Activated CD4-positive, alpha-beta T cell treated with anti-CD3 and anti-CD28 coated beads, Interleukin-2, amount 10 ng/mL, durations not matched to agents 24 days and 14 days (primary cell): ENCODE measurements at places on chromosomes 2 and 18.

GRCh38 chr2:235678712-235679111 lies 184.9 kb downstream of the AGAP1 start:
- no peak for DNase-seq

DNA sequence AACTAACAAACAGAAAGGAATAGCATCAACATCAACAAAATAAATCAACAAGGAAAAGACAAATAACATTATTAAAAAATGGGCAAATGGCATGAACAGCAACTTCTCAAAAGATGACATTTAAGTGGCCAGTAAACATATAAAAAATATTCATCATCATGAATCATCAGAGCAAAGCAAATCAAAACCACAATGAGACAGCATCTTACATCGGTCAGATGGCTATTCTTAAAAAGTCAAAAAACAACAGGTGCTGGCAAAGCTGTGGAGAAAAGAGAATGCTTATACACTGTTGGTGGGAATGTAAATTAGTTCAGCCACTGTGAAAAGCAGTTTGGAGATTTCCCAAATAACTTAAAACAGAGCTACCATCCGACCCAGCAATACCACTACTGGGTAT lies 327.1 kb downstream of the CMPK2 start:
- no peak for DNase-seq

- DNase-seq, result no peak
Measured at GRCh38 chr2:189171956-189172609, 7.5 kb downstream of the COL5A2 start.

GRCh38 chr2:240651185-240651584 lies 25.9 kb downstream of the GPR35 start:
- no peak for DNase-seq

DNA sequence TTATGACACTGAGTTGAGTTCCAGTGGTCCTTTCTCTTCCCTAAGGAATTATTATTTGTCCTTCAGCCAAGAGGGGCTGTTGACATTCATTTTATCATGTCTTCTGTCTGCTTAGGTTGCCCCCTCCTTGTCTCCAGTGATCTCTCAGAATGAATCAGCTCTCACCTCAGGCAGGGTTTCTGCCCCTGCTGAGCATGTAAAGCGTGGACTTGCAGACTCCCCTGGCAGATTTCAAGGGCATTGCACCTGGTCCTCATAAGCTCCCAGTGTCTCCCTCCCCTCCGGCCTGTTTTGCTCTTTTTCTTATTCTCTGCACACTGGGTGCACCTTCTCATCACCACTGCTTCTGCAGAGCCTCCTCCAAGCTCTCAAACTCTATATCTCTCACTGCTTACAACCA lies 188.4 kb downstream of the KCNS3 start:
- no peak for DNase-seq

DNA sequence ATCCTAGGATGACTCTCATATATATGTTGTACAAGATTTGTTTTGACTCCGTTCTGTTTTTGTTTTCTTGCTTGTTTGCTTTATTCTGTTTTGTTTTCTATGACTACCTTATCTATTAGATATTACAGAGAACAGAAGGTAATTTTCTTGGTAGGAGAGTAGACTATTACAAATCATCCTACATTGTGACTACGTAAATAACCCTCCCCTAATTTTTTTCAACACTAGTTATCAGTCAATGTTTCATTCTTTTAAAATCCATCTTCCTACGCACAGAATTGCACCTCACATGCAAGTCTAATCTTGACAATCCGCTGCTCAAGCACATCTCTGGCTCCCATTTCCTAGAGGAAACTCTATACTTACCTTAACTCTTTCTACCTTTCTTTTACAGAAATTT lies 792.3 kb upstream of the PIK3C3 start:
- no peak for DNase-seq

DNA sequence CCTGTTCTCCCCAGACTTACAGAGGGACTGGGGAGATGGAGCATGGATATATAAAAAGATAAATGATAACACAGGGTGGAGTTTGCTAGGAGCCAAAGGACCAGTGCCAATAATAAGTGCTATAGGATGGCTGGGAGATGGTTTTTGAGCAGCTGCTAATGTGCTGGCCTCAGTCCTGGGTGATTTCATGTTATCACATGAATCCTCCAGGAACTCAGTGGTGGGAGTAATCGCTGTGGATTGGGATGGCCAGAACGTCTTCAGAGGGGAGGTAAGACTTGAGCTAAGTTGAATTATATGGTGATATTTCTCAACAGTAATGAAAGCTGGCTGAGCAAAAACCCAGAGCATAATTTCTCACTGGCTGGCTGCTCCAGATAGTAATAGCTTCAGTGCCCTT lies 441.4 kb downstream of the SLC4A3 start:
- no peak for DNase-seq

DNA sequence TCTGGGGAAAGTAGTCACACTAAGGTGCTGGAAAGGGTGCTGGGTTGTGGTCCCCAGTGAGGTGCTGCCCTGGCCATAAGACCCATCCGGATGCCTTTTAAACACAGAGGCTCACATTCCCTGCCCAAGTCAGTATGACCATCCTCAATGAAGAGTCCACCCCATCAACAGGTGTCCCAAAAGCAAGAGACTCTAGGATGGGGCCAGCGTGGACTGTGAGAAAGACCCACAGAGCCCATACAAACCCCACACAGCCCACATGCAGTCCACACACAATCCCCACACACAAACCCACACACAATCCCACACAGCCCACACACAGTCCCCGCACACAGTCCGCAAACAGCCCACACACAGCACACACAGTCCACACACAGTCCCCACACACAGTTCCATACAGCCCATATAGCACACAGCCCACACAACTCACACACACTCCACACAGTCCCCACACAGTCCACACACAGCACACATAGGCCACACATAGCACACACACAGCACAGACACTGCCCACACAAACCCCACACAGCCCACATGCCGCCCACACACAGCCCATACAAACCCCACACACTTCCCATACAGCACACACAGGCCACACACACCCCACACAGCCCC lies 241.4 kb upstream of the SALL3 start:
- no peak for DNase-seq
